ENCODE measurements at places on chromosomes 1 and 21.

GRCh38 chr1:105632342-105633196 lies 1423.9 kb upstream of the PRMT6 start:
- no peak for DNase-seq

GRCh38 chr1:221783936-221784335 lies 42.0 kb upstream of the DUSP10 start:
- DNase-seq, result no peak

- DNase-seq, result no peak
These were observed 23.7 kb downstream of the VANGL1 start for GRCh38 chr1:115665319-115666096.

DNA sequence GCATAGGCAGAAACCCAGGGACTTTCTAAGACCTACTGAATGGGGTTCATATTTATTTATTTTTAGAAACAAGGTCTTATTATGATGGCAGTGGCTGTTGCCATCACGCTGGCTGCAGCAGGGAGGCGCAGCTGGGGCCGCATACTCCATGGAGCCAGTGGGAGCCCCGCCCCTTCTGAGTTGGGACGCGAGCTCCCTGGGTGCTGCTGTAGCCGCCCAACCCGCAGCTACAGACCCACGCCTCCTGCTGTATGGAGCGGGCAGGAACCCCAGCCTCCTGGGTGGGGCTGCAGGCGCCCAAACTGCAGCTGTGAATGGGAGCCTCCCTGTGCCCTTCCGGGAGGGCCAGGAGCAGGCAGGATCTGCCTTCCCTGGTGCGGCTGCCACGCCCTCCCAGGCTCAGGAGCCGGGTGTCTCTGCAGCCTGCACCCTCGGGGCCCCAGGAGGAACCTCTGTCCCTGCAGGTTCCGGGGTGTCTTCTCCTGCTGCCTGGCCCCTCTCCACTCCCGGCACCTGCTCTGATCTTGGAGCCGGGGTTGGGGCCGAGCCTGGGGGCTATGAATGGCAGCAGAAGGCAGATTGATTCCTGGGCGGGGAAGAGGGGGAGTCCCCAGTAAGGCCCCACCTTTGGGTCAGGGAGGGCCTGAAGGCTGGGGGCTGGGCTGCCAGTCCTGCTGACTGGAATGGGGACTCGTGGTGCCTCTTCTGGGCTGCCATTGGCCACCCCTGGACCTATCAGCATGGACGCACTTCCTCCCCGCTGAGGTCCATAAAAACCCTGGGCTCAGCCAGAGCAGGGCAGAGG lies 66.5 kb upstream of the LRRN2 start:
- DNase-seq, result no peak

DNA sequence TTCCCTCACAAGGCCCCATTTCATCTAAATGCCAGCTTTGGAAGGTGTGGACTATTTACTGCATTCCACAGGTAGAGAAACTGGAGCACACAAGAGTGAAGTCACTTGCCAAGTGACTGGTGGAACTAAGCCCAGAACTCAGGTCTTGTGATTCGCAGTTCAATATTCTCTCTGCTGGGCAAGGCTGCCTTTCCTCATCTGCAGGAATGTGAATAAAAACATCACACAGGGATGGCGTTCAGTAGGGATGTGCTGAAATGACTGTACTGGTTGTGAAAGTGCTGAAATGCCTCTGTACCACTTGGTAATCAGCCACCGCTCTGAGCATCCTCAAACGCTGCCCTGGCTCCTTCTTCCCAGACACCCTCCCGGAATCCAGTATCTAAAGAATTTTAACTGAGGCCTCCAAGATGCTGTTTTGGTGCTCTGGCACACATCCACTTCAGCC lies 145.6 kb downstream of the HIVEP3 start:
- DNase-seq, result no peak

GRCh38 chr1:208919371-208919770 lies 664.1 kb upstream of the CAMK1G start:
- DNase-seq, result no peak

- DNase-seq, result no peak
These were observed 333.8 kb downstream of the ZP4 start for GRCh38 chr1:237556911-237557310.

GRCh38 chr1:111600886-111601386 lies 18.7 kb upstream of the RAP1A start:
- DNase-seq, result no peak

- DNase-seq, result no peak
These were observed 27.1 kb upstream of the HHAT start for GRCh38 chr1:210301615-210302000.

- no peak for DNase-seq
These were observed 1.6 kb downstream of the TUFT1 start for GRCh38 chr1:151541752-151542151.

DNA sequence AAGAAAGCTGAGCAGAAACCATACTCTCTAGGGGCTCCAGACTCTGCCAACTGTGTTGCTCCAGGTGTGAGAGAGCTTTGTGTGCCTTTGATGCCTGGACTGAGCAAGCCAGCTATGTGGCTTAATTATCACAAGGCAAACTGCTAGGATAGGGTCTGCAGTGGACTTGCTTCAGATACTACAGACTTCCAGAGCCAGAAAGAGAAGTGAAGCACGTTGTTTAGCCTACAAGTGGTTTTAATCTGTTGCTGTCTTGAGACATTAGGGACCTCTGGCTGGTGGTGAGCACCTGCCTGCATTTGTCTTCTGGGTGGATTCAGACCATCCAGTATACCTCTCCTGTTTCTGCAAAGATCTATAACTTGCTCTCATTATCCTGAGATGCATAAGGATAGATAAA lies 353.4 kb upstream of the PLXNA2 start:
- DNase-seq, result no peak

- no peak for DNase-seq
These were observed 68.6 kb upstream of the HSPA13 start for GRCh38 chr21:14451546-14451945.

GRCh38 chr1:64683419-64683818 lies 61.5 kb upstream of the RAVER2 start:
- DNase-seq, result no peak

DNA sequence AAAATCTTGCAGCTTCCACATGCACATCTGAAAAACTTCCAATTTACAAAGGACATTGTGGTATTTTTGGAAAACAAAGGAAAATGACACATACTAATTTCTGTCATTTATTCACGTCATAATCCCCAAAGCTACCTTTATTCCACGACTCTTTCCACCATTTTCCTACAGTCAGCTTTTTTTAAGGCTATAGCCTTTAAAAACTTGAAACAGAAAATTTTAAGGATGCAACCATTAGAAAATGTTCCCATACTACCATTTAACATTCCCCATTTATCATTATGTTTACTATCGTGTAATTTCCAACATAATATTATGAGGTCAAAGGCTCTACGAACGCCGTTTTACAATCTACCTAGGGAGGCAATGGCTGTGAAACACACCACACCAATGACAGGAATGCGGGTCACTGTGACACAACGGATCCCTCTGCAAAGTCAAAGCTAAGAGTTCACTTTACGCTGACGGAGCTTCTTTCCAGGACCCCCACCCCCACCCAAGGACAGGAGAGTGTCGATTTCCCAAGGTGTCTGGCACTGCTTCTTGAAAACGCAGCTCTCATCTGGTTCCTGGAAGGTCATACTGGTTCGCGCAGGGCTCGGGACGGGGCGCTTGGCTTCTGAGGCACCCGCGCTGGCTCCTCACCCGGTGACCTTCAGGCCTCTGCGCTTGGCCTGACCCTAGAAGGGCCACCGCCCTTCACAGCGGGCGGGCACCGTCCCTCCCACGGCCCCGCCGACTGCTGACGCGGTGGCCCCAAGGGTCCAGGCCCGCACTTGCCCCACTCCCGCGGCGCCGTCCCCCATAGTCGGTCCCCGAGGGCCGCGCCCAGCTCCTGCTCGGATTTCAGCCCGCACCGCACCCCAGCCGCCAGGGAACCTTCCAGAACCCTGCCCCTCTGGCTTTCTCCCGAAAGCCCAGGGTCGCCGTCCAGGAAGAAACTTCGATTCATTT lies 50.5 kb upstream of the ATF3 start:
- peak; percentile 39 for DNase-seq

Measured in GM12892 (cell line).